ENCODE measurements at places on chromosomes 3 and 15. TPM values are rescaled to one million over a fixed set of nuclear protein-coding genes. Genes with fewer than 3 reads are reported as not detected.

DNA sequence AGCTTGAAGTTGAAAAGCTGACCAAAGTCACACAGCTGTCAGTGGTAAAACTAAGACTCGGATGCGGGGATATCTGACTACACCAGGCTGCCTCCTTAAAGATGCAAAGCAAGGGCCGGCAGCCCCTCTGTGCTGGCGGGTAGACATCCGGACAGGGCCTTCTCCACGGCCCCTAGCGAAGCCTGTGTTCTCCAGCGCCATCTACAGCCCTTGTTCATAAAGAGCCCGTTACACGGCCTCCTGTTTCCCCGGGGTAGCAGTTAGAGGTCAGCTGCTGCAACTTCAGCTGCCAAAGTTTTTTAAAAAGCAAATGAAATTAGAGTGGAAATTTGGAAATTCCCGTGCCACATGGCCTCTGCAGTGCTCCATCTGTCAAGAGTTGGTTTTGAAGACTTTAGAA, 383.0 kb downstream of the TBL1XR1 start:
- DNase-seq, result no peak

GRCh38 chr3:63324621-63325020, 46.5 kb downstream of the SYNPR start:
- DNase-seq, result no peak

DNA sequence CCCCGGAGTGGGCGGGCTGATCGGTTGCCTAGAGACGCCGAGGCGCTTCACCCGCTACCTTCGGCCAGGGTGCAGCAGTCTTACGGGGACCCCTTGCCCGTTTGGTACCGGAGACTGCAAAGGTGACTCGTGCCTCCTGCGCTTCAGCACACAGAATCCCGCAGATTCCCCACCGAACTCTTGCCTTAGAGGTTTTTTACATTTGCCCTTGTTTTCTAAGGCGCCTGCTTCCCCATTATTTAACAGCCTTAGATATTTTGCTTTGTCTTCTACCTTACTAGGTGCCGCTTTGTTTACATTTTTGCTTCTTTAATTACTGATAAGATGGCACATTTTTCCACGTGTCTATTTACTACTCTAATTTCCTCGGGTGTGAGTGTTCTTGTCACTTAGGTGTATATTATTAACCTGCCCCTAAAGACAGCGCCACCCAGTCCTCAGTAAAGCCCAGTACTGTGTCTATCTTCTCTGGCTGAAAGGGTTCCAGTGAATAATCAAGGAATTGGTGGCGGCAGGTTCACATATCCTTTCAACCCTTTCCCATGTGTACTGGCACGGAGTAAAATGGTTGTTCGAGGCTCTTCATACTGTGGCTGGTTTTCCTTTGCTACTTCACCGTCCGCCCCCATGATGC, 573 bp upstream of the CEP152 start:
- DNase-seq, result no peak

- DNase-seq, result no peak
Measured at GRCh38 chr15:89192136-89192535, 29.2 kb downstream of the RLBP1 start.

DNA sequence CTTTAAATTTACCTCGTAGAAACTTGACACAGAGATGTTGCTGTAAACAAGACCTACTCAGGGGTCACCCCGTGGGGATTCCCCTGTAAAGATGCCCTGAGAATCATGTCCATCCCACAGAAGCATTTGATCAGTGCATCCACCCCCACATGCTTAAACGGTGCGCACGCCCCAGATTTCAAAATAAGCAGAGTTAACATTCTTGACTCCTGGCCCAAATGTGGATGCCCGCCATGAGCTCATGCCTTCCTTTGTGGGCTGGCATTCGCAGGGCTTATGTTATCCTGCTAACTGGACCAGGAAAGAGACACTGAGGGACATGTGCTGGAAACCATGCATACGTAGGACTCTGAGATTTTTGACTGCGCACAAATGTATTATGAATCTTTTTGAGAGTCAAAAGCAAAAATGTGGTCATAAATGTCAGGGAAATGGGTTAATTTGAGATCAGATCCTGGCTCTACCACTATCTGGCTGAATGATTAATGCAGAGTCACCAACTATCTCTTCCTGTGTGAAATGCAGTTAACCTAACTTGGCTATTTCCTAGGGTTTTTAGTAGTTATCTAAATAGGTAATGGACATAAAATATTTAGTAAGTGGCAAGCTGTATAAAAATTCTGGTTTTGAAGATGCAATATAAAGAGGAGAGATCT, 9.1 kb upstream of the TP63 start:
- DNase-seq, result no peak

DNA sequence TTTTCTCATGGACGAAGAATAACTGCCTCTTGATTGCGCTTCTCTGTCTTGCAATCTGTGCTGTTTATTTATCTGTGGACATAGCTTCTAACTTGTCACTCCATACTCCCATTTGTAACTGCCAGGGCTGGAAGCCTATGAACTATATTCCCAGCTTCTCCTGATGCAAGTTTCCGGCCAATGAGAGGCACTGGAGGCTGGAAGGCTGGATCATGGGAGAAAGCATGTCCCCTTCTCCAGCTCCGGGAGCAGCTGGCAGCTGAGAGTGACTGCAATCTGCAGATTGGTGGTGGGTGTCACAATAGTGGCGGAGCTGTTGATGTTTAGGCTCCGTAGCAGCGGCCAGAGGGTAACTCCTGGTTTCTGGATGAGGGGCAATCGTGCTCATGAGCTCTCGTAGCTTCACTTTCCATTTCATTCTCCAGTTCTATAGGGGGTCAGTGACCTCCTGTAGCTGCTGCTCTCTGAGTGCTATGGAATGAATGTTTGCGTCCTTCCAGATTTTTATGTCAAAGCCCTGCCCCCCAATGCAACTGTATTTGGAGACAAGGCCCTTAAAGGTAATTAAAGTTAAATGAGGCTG, 35.7 kb upstream of the PCSK6 start:
- no peak for DNase-seq

GRCh38 chr15:33360886-33361285, 50.1 kb downstream of the RYR3 start:
- DNase-seq, result no peak

The CPEB1 gene
- 0.66 TPM for total RNA-seq

Data from GM12878 (cell line).